ENCODE measurements at places on chromosomes 5 and 9.
A peak's percentile ranks its signal among the peaks of the same experiment; 100 is the strongest.

- DNase-seq = no peak
Measured at GRCh38 chr9:127182901-127183746, 60.7 kb upstream of the ANGPTL2 start.

DNA sequence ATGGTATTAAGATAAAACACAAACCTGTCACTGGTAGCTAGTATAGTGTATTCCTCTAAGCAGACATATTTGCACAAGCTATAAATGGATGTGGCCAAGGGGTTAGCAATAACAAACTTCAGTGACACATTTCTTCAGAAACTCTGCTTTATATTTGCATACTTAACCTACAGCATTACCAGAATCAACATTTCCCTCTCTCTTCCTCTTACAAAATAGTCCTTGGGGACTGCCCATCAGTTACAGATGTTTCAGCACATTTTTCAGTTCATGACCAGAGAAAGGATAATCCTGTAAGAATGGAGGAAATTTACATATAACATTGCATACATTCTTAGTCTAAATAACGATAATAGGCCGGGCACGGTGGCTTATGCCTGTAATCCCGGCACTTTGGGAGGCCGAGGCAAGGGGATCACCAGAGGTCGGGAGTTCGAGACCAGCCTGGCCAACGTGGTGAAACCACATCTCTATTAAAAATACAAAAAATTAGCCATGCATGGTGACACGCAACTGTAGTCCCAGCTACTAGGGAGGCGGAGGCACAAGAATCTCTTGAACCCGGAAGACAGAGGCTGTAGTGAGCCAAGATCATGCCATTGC lies 25.3 kb upstream of the SLC1A1 start:
- DNase-seq = no peak

GRCh38 chr5:136629125-136629792 lies 263.9 kb upstream of the TRPC7 start:
- no peak for DNase-seq

- DNase-seq = peak; percentile 17
Measured at GRCh38 chr9:114155995-114156656, 789 bp downstream of the COL27A1 start.

GRCh38 chr9:125227761-125228160 lies 13.4 kb downstream of the HSPA5 start:
- no peak for DNase-seq

- no peak for DNase-seq
Measured at GRCh38 chr5:55708732-55709131, 3.4 kb downstream of the SLC38A9 start.

DNA sequence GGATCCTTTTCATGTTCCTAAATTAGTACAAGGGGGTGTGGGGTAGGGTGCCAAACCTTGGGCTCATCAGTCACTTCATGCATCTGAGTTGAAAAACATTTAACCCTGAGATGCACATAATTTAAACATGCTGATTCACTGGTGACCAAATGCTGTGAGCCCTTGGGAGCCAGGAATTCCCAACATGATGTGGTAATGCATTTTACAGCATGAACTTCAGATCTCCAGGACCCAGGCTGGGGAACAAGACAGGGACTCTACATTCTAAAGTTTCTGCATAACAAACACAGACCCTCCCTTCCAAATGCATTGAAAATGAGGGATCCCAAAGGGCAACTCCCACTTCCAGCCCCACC lies 322.2 kb downstream of the NDUFS4 start:
- no peak for DNase-seq

GRCh38 chr9:105835721-105836120 lies 141.4 kb downstream of the TMEM38B start:
- DNase-seq = no peak

GRCh38 chr5:164504141-164504772 lies 998.8 kb downstream of the MAT2B start:
- DNase-seq = no peak

DNA sequence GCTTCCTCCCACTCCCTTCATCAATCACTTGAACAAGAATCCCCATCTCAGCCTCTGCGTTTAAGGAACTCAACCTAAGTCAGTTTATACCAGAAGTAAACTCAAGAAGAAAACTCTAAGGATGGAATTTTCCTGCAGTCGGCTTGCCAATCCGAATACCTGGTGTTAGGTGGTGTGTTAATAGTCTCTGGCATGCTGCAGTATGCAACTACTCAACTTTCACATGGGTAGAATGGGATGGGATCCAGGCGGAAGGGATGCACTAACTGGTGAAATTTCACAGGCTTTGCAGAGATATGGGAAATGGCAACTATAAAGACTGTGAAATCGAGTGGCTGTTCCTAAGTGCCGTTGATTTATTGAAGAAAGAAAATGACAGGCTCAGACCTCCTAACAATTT lies 560.6 kb downstream of the TLE1 start:
- DNase-seq = no peak

Data from activated CD4-positive, alpha-beta T cell treated with anti-CD3 and anti-CD28 coated beads for 4 hours (primary cell).